CD8-positive, alpha-beta memory T cell (primary cell): ENCODE measurements at places on chromosomes 12 and 14. TPM values are rescaled to one million over a fixed set of nuclear protein-coding genes. Genes with fewer than 3 reads are reported as not detected.

Gene ADCY4
- polyA plus RNA-seq: 0.64 TPM

Gene BEGAIN
- 0.26 TPM for polyA plus RNA-seq

Gene TBX3
- polyA plus RNA-seq: not detected

Gene CCDC177
- not detected for polyA plus RNA-seq

Gene BDKRB1
- not detected for polyA plus RNA-seq

Gene RNASE1
- polyA plus RNA-seq: not detected

Gene AQP2
- not detected for polyA plus RNA-seq

Gene ANKS1B
- not detected for polyA plus RNA-seq

Gene SERPINA5
- not detected for polyA plus RNA-seq

Gene ABHD12B
- not detected for polyA plus RNA-seq

Gene EXOC3L4
- not detected for polyA plus RNA-seq

Gene LRRIQ1
- polyA plus RNA-seq: not detected

DNA sequence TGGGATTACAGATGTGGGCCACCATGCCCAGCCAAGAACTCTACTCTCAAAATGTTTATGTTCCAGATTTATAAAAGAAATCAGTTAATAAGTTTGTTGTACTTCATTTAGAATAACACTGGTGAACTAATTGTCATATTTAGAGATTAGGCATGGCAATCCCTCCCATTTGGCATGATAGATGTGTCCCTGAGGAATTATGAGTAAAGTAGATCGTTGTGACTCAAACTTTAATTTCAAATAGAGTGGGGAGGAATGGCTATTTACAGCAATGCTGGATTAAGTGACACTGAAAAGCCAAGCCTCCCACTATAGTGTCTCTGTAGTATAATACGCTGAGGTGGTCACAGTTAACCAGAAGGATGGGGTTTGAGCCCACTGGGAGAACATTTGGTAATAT is 39.3 kb upstream of the RTRAF start:
- no peak for DNase-seq

DNA sequence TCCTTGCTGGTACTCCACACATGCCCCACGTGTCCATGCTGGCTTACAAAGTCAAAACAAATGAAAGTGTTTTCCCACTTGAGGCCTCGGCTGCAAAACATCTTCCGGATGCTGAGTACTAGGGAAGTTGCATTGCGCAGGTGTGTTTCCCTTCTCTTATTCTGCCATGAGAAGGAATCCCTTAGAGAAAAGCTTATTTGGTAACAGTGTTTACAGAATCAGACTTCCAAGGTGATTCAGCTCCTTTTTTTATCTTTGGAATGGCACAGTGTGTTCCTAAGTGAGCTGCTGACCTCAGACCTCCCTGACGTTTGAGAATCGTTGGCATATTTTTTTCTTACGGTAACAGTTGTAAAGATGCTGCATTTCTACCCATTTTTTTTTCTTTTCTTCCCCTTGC is 211.3 kb downstream of the ESR2 start:
- no peak for DNase-seq

- DNase-seq: no peak
These were observed 153.4 kb downstream of the EFCAB11 start for GRCh38 chr14:89801136-89801535.

GRCh38 chr12:116435984-116436383 is 123.2 kb upstream of the MAP1LC3B2 start:
- no peak for DNase-seq

DNA sequence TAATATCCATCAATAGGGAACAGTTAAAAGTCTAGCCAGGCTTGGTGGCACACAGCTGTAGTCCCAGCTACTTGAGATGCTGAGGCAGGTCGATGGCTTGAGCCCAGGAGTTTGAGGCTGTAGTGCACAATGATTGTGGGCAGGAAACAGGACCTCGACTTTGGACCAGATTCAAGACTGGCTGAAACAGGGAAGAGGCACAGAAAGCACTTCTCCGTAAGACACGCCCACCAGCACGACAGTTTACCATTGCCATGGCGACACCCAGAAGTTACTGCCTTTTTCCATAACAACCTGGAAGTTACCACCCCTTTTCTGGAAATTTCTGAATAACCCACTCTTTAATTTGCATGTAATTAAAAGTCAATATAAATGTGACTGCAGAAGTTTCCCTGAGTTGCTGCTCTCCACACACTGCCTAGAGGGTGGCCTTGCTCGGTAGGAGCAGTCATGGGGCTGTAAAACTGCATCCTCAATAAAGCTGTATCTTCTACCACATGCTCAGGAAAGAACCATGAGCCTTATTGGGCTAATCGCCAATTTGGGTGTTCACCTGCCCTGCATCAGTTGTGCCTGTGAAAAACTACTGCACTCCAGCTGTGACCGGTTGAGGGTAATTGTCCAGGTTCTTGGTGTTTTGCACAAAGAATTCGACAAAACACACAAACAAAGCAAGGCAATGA is 4.6 kb upstream of the LRRC23 start:
- DNase-seq: no peak

DNA sequence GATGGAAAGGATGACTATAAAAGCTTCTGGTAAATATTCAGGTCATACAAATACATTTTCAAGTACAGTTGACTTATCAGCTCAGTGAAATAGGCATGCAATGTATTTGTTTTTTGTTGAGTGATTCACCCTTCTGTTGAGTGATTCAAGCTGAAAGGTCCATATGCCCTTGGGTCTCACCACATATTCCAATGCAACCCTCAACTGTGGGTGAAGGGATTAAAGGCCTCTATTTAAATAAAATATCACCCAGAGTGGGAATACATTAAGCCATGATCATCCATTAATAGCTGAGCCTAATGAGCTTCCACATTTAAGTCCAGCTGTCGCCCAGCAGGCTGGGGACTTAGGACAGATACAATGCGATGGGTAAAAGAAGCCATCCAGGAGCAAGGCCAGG is 120.2 kb downstream of the CRACR2A start:
- DNase-seq: no peak

- DNase-seq: no peak
These were observed at the start of gene ANO2 for GRCh38 chr12:5945071-5946008. Gene ANO2, minus strand, starts transcription at chr12:5945259. Its CDS starts 42 bp downstream, at chr12:5945217.

- no peak for DNase-seq
These were observed 9.7 kb downstream of the MOK start for GRCh38 chr14:102295270-102295669.

- no peak for DNase-seq
These were observed 169.6 kb upstream of the RASSF8 start for GRCh38 chr12:25788707-25789442.

- no peak for DNase-seq
These were observed 19.4 kb upstream of the SNX6 start for GRCh38 chr14:34649344-34649743.

GRCh38 chr14:68468437-68469207 is 324.2 kb downstream of the ZFP36L1 start:
- DNase-seq: no peak

DNA sequence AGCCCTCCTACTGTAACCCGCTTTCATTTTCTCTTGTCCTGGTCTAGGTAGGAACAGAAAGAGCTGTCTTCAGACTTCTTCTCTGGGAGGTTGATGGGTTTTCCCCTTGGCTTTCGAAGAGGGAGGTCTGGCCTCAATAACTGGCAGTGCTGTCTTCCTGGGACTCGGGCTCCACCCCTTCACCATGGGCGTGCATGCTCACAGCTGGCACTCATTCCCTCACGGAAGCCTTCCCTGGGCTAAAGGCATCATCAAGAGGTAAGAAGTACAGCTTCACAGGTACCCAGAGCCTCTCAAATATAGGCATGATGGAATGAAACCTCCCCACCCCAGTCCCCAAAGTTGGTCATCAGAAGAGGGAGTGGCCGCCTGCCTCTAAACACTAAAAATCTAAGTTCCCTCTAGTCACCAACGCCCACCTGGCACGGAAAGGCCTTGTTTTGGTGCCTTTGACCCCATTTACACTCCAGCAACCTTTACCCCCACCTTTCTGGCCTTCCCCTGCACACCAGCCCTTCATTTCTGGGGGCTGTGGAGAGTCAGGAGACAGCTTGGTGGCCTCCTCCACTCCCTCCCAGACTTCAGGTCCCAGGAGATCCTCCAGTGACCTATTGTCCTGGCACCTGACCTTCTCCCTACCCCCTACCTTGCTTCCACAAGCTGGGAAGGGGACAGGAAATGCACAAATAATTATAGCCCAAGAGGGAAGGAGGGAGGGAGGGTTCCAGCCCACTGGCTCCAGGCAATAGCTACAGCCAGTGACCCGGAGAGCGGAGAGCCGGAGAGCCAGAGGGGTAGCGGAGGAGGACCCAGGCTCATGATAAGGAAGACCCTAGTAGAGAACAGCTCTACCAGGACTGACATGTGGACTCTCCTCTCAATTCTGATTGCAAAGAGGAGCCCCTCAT is 2.8 kb downstream of the RAPGEF3 start:
- DNase-seq: no peak

- DNase-seq: no peak
These were observed 53.0 kb upstream of the ANP32D start for GRCh38 chr12:48419116-48419935.

DNA sequence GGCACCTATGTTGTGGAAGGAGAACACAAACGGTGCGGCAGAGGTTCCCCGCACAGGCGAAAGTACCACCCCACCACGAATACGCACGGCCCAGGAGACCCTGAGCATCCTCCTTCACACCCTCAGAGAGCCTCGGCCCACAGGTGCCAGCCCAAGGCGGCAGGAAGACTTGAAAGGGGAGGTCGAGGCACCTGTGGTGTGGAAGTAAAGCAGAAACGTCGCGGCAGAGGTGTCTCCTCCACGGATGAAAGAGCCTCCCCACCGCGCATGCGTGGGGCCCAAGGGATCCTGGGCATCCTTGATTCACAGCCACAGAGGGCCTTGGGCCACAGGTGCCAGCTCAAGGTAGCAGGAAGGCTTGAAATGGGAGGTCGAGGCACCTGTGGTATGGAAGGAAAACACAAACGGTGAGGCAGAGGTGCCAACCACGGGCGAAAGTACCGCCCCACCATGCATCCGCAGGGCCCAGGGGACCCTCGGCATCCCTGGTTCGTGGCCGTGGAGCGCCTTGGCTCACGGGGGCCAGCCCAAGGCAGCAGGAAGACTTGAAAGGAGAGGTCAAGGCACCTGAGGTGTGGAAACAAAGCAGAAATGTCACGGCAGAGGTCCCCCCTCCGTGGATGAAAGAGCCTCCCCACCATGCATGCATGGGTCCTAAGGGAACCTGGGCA is 380.1 kb downstream of the ALG10 start:
- peak; percentile 0 for DNase-seq

DNA sequence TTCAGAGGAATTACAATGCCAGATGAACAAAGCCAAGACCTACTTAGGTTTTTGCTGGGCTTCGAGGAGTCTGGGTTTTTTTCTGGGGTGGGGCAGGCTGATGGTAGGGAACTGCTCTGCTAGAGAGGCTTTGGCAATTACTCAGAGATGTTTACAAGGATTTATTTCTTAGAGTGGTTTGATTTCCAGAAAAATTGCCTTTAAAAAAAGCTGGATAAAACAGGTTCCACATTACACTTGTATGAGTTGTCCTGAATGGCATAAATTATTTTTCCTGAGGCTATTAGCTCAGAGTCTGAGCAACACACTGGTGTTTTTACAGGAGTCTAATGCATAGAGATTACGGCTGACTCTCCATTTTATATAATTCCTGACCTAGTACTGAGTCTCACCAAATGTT is 118.5 kb upstream of the FRMD6 start:
- no peak for DNase-seq

DNA sequence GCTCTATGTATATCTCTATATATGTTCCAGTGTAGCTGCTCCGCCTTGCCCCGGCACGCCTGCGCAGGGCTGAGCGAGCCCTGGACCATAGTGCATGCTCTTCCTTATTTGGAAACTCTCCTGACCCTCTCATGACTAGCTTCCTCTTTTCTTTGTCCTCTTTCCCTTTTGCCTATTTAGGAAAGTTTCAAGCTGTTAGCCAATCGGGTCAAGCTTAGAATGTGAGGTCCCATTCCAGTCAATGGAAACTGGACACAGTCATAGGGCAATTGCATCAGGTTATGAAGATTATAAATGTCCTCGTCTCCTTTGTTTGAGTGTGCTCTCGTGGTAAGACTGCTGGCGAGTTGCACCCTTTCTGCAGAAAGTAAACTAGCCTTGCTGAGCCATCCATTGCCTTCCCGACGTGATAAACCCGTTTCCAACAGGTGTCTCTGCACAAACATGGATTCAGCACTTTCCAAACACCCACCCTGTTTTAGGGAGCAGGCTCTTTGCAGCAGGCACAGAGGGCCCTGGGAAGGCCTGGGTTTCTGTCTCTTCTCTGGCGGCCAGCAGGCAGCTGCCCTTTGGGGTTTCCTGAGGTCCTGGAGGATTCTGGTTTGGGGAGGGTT is 30.9 kb downstream of the CCDC92 start:
- no peak for DNase-seq

DNA sequence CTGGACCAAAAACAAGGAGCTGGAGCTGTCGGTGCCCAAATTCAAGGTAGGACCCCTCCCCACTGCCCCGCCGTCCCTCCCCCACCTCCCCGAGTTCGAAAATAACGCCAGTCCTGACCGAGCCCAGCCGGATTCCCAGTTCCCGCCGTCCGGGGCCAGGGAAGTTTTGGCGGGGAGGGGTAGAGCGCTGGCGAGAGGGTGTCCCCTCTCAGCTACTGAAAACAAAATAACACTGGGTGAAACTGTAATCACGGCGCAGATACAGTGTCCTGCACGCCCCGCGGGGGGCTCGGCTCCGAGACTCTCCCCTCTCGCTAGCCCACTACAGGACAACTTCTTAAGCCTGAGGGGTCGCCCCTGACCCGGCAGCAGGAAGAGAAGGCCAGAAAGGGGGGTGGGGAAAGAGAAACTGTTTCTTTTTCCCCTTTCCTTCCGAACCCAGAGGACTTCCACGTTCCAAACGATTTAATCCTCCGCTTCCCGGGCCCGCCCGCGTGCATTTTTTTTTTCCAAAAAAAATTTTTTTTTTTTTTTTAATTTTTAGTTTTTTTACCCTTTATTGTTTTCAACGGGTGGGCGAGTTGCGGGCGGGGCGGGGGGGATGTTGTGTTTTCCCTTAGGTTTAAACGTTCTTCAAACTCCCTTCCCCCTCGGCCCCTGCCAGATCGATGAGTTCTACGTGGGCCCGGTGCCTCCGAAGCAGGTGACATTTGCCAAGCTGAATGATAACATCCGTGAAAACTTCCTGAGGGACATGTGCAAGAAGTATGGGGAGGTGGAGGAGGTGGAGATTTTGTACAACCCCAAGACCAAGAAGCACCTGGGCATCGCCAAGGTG is 1.6 kb downstream of the SETD1B start:
- no peak for DNase-seq

- no peak for DNase-seq
These were observed 31.2 kb downstream of the CREBL2 start for GRCh38 chr12:12642916-12643315.

DNA sequence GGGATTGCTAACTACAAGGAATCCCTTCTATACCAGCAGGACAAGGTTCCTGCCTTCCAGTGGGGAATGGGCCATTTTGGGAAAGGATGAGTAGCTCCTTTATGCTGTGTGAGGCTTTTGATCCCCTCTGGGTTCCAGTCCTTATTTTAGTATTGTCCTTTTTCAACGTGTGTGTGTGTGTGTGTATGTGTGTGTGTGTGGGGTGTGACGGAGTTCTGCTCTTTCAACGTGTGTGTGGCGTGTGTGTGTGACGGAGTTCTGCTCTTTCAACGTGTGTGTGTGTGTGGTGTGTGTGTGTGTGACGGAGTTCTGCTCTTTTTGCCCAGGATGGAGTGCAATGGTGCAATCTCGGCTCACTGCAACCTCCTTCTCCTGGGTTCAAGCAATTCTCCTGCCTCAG is 27.4 kb downstream of the RAB35 start:
- DNase-seq: no peak

- DNase-seq: no peak
These were observed 21.7 kb downstream of the TRAF3 start for GRCh38 chr14:102798926-102799325.

- DNase-seq: no peak
These were observed 527.2 kb downstream of the NRXN3 start for GRCh38 chr14:78697341-78697740.
